Activated T-cell treated with anti-CD3 and anti-CD28 coated beads, Interleukin-2, amount 50 U/mL, for 24 hours (primary cell): ENCODE measurements at places on chromosomes 7 and 10.
A peak's percentile ranks its signal among the peaks of the same experiment; 100 is the strongest.

GRCh38 chr10:75332081-75332480, 69.5 kb downstream of the ZNF503 start:
- no peaks in the 10 kb centered on the region for H3K4me1 ChIP-seq
- H3K27me3 ChIP-seq = peaks cover 18% of the 10 kb centered on the region
- no peak for DNase-seq
- H3K36me3 ChIP-seq = no peaks in the 10 kb centered on the region
- H3K4me3 ChIP-seq = no peak overlapping the region

DNA sequence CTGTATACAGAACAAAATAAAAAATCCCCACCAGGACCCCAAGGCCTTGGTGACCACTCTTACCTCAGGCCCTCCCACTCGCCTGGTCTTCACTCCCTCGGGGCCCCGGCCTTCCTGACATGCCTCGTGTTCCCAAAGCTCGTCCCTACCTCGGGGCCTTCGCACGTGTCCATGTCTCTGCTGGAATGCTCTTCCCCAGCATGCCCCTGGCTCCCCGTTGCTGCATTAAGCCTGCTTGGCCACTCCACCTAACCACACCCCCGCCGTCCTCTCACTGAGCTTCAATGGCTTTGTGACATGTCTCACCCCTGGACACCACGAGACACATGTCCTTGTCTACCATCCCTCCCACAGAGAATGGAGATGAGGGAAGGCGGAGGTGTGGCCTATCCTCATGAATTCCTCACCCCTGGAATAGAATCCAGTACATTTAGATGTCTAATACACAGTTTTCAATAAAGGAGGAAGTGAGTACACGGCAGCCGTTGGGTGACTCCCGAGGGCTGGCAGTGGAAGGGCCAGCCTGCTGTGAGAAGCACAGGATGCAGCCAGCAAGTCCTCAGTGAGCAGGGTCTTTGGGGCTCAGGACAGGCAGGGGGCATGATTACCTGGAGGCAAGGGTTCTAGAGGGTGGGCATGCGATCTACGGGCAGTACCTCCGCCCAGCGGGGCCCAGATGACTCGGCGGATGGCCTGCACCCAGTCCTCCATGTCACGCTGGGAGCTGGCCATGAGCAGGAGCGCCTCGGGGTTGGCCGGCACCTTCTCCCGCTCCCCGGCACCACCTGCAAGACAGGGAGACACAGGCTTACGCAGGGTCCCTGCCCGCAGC, 125.7 kb downstream of the ARHGAP22 start:
- no peaks in the 10 kb centered on the region for H3K4me1 ChIP-seq
- no peaks in the 10 kb centered on the region for H3K36me3 ChIP-seq
- H3K27me3 ChIP-seq = peaks cover 9% of the 10 kb centered on the region
- no peak overlapping the region for H3K27ac ChIP-seq

DNA sequence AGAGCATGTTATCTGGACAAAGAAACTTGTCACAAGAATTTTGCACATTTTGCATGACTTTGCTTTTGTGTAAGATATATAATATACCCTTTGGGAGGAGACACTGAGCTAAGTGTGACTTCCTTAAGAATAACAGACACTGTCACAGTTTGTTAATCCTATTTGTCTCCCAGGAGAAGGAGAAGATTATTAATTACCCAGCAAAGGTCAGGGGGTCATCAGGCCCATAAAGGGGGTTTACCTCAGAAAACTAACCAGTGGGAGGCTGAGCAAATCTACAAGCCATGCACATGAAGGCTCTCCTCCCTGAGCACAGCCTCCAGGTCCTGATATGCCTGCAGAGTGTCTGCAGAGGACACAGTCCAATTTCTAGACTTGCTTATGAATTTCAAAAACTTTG, 10.1 kb upstream of the MET start:
- no peak overlapping the region for H3K27ac ChIP-seq
- no peak overlapping the region for H3K4me3 ChIP-seq
- peaks cover 29% of the 10 kb centered on the region for H3K27me3 ChIP-seq
- DNase-seq = no peak
- no peaks in the 10 kb centered on the region for H3K4me1 ChIP-seq

GRCh38 chr7:26959290-26959689, 94.9 kb upstream of the SKAP2 start:
- no peak overlapping the region for H3K4me3 ChIP-seq
- H3K4me1 ChIP-seq = no peaks in the 10 kb centered on the region
- H3K36me3 ChIP-seq = no peaks in the 10 kb centered on the region

DNA sequence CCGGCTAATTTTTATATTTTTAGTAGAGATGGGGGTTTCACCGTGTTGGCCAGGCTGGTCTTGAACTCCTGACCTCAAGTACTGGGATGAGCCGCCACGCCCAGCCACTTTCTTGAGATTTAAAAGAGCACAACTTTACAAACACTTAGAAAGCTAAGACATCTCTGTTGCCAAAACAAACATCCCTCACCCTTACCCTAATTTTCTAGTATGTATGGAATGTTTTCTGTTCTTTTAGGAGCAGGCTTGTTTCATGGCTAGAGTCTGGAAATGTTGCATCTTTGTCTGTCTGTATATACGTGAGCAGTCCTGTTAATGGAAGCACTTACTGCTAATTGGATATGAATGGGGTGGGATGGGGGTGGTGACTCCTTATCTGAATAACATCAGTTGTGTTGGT, 2.9 kb downstream of the OLAH start:
- H3K36me3 ChIP-seq = no peaks in the 10 kb centered on the region
- no peak overlapping the region for H3K4me3 ChIP-seq
- no peak overlapping the region for H3K27ac ChIP-seq
- no peaks in the 10 kb centered on the region for H3K27me3 ChIP-seq

DNA sequence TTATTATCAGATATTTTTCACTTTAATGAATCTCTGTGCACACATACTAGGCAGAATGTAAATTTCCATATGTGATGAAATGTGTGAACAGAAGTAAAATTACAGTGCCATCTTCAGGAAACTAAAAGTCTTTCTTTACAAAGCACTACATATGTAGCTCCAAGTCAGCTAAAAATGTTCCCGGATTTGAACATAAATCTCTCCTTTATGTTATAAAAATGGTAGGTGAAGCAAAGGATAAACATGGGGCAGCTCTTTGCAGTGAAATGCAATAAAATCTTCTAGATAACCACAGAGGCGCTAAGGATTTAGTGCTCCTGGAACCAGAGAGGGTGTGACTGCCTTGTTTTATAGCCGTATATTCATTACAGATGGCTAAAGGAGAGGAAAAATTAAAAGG, 104.9 kb upstream of the C7orf33 start:
- H3K4me3 ChIP-seq = no peak overlapping the region
- no peak for DNase-seq
- H3K4me1 ChIP-seq = peaks cover 3% of the 10 kb centered on the region
- H3K27ac ChIP-seq = no peak overlapping the region
- H3K27me3 ChIP-seq = peaks cover 3% of the 10 kb centered on the region

GRCh38 chr7:28999427-28999826, 41.3 kb upstream of the TRIL start:
- H3K4me1 ChIP-seq = no peaks in the 10 kb centered on the region
- H3K27ac ChIP-seq = no peak overlapping the region
- no peak overlapping the region for H3K4me3 ChIP-seq

- no peak overlapping the region for H3K27ac ChIP-seq
- no peak overlapping the region for H3K4me3 ChIP-seq
- DNase-seq = peak; percentile 36
- peaks cover 31% of the 10 kb centered on the region for H3K27me3 ChIP-seq
Measured at GRCh38 chr10:131790021-131790420, 110.8 kb upstream of the PPP2R2D start.

GRCh38 chr7:16657656-16658279, 11.8 kb downstream of the BZW2 start:
- peaks cover 51% of the 10 kb centered on the region for H3K4me1 ChIP-seq
- H3K4me3 ChIP-seq = no peak overlapping the region
- H3K27ac ChIP-seq = no peak overlapping the region
- no peak for DNase-seq
- peaks cover 60% of the 10 kb centered on the region for H3K36me3 ChIP-seq

DNA sequence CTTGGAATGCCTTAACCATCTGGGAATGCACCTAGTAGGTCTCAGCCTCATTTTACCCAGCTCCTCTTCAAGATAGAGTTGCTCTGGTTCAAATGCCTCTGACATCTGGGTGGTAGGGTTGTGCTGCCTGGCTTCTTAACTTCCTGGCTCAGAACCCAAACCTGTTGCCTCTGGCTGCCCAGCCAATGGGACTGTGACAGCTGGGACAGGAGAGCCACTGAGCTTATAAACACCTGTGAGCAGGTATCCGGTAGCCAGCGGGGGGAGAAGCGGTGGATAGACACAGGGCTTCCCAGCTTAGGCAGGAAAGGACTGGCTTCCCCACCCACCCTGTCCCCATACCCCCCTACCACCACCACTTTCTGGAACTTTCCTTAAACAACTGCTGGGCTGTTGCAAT, 115.8 kb upstream of the CARD11 start:
- no peaks in the 10 kb centered on the region for H3K36me3 ChIP-seq
- H3K27me3 ChIP-seq = no peaks in the 10 kb centered on the region
- DNase-seq = no peak

- H3K27me3 ChIP-seq = peaks cover 77% of the 10 kb centered on the region
- no peak overlapping the region for H3K27ac ChIP-seq
- DNase-seq = no peak
- H3K36me3 ChIP-seq = no peaks in the 10 kb centered on the region
- H3K4me1 ChIP-seq = peaks cover 48% of the 10 kb centered on the region
- no peak overlapping the region for H3K4me3 ChIP-seq
Measured at GRCh38 chr10:21520949-21521348, 4.5 kb downstream of the SKIDA1 start.

DNA sequence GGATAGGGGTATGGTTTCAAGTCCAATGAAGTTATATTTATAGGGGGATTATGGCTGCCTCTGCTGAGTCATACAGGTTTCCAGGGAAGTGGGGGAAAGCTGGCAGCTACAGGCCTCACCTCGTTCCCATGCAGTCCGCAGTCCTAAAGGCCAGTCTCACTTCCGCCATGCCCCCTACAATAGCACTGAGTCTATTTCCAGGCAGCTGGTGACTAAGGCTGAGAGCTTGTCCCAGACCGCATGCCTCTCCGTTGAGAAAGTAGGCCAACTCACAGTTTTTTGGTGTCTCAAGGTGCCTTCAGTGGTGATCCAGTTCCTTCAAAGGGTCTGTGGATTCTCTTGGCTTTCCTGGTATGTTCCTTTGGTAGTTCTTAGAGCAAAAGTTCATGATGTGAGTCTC, 203.9 kb upstream of the GLI3 start:
- no peak overlapping the region for H3K4me3 ChIP-seq
- H3K4me1 ChIP-seq = no peaks in the 10 kb centered on the region
- no peaks in the 10 kb centered on the region for H3K27me3 ChIP-seq
- DNase-seq = no peak
- no peak overlapping the region for H3K27ac ChIP-seq
- no peaks in the 10 kb centered on the region for H3K36me3 ChIP-seq

DNA sequence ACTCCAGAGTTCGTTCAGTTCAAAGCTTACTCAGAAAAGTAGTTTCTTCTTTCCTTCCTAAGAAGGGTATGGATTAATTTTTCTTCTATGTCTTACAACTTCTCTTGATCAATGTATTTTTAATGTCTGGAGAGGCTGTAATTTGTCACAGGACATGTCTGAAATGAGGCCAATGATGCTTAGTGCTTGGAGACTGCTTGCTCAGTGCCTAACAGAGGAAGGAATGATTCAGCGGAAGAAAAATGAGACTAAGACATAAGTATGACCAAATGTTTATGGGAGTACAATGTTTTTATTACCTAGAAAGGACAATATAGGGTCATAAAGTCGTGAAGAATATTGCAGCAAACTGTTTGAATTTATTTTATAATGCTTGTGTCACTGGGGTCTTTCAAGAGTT, 43.3 kb downstream of the GPR37 start:
- no peaks in the 10 kb centered on the region for H3K27me3 ChIP-seq
- no peaks in the 10 kb centered on the region for H3K4me1 ChIP-seq
- no peaks in the 10 kb centered on the region for H3K36me3 ChIP-seq

DNA sequence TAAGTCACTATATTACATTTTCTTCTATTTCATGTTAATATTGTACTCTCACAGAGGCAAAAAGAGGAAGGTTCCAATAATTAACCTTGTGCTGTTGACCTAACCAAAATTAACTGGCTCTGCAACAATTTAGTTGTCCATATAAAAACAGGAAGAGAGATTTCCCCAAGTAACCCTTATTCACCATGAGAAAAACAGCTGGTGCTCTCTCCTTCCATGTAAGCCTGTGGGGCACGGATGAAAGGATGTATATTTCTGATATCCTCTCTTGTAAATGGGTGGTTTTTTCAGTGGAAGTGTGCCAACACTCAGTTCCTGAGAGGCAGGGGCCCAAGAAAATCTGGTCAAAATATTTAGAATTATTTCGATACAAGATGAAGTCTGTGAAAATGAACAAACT, 358.1 kb downstream of the CRPPA start:
- no peaks in the 10 kb centered on the region for H3K27me3 ChIP-seq
- DNase-seq = no peak
- no peak overlapping the region for H3K27ac ChIP-seq
- H3K36me3 ChIP-seq = no peaks in the 10 kb centered on the region

DNA sequence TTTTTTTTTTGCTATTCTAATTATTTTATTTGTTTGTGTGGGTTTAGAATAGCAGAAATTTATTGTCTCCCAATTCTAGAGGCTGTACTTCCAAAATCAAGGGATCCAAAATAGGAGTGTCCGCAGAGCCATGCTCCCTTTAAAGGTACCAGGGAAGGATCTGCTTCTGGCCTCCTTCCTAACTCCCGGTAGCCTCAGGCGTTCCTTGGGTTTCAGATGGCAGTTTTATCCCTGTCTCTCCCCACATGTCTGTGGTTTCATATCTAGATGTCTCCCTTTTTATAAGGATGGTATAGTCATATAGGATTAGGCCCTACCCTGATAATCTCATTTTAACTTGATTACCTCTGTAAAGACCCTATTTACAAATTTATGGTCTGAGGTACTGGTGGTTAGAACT, 48.4 kb downstream of the BMPR1A start:
- no peak overlapping the region for H3K27ac ChIP-seq
- no peaks in the 10 kb centered on the region for H3K36me3 ChIP-seq
- H3K27me3 ChIP-seq = no peaks in the 10 kb centered on the region
- H3K4me3 ChIP-seq = no peak overlapping the region

GRCh38 chr10:32995751-32996150, 37.7 kb upstream of the ITGB1 start:
- H3K4me1 ChIP-seq = peaks cover 7% of the 10 kb centered on the region
- no peak overlapping the region for H3K27ac ChIP-seq
- no peak overlapping the region for H3K4me3 ChIP-seq
- no peaks in the 10 kb centered on the region for H3K27me3 ChIP-seq

DNA sequence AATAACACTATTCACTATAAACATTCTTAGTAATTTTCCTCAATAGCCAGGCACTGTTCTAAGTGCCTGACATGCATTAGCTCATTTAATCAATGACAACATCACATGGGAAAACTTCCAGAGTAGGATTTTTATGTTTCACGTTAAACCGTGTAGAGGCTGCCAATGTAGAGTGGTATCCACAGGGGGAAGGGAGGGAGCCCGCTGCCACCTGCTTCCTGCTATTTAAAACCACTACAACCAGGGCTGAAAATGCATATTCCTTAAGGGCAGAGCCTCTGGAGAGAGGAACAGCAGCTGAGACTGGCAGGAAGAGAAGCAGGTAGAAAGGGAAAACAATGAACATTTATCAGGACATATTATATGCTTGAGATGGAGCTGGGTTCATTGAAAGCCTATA, 684.3 kb upstream of the AUTS2 start:
- no peaks in the 10 kb centered on the region for H3K27me3 ChIP-seq
- H3K27ac ChIP-seq = no peak overlapping the region
- no peak for DNase-seq
- H3K36me3 ChIP-seq = no peaks in the 10 kb centered on the region

GRCh38 chr7:936386-937054, 18.0 kb downstream of the ADAP1 start:
- H3K36me3 ChIP-seq = peaks cover 49% of the 10 kb centered on the region
- peak overlapping the region; percentile 33 for H3K4me3 ChIP-seq
- H3K27ac ChIP-seq = peak overlapping the region; percentile 88
- peaks cover 42% of the 10 kb centered on the region for H3K4me1 ChIP-seq
- no peaks in the 10 kb centered on the region for H3K27me3 ChIP-seq
